ENCODE measurements at places on chromosomes 2 and 18.
A peak's percentile ranks its signal among the peaks of the same experiment; 100 is the strongest.

DNA sequence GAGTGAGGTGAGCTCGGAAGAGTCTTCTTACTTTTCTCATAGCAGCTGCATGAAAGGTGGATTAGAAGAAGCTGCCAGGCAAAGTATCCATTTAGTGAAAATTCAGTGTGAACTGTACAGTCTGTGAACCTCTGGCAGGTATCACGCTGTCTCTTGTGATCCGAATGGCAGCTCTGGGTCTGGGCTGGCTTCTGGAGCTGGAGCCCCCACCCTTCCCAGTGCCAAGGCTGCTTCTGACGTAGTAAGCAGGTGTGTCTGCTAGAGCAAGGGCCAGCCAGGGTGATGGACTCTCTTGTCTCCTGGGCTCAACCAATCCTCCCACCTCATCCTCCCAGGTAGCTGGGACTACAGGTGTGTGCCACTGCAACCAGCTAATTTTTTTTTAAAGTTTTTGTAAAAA, 14.0 kb upstream of the NTSR2 start:
- DNase-seq: no peak

DNA sequence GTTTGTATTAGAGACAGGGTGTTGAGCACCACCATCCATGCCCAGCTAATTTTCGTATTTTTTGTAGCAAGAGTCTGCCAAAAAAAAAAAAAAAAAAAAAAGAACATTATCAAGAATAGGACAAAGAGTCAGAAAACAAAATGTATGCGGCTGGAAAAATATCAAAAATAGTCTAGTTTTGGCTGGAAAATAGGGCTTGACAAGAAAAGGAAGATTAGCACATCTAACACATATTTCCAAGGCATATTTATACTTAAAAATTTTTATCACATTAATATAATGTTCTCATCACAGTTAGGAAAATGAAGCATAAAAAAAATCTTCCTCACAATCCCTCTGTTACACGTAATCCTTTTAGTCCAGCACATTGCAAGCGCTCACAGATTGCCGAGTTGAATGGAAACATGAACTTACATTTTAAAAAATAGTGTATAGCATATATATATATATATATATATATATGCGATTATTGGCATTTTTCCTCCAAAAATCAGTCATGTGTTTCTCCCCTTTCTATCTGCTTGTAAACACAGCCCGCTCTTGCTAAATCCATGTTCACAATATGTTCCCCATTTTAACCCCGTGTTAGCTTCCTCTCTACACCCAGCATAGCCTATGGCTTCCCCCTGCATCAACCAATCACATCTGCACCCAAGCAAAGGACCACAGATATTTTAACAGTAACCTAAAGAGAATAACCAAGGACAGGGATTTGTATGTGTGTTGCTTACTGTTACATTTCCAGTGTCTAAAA, 183.0 kb downstream of the AFF3 start:
- DNase-seq: no peak

GRCh38 chr2:101479328-101479727, 4.4 kb upstream of the RFX8 start:
- DNase-seq: no peak

GRCh38 chr18:22335731-22336198, 82.0 kb downstream of the CTAGE1 start:
- no peak for DNase-seq

DNA sequence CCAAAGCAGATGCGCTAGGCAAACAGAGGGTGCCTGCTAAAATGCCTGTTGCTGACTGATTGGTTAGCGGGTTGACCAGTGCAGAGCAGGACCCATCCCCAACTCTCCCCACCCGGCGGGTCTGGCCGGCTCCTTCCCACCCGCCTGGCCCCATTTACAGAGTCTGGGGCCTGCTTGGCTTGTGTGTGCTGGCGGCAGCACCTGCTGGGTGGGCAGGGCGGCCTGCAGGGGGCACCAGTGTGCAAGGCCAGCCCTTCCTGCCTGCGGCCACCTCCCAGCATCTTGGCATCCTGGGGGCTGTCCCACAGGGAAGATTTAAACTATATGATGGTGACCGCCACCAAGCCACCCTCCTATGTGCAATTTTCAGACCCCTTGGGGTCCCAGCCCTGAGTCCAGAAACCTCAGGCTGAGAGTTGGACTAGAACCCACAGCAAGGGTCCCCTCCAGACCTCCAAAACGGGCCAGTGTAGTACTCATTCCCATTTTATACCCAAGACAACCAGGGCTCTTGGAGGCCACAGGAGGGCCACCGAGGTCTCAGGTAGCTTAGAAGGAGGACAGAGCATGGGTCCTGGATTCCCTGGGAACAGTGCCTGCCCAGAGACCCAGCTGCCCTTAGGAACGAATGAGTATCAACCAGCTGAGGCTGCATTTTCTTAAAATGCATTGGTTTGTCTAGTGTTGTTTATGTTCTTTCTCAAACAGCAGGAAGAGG, 173.6 kb downstream of the SMAD7 start:
- DNase-seq: peak; percentile 71

DNA sequence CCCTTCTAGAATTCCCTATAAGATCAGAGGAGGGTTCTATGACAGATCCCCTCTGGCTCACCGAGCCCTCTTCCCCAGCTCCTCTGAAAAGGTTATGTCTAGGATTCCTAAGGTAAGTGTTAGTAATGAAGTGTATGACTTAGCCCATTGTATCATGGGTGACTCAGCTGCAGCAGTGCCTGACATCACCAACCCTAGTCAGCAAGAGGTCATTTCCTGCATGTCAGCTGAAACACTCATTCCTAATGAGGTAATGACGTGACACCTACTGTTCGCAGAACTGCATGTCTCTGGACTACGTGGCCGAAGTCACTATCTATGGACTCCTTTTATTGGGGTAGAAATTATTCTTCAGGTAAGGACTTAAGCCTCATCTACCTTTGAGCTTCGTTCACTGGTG, 196.1 kb upstream of the MYT1L start:
- no peak for DNase-seq

DNA sequence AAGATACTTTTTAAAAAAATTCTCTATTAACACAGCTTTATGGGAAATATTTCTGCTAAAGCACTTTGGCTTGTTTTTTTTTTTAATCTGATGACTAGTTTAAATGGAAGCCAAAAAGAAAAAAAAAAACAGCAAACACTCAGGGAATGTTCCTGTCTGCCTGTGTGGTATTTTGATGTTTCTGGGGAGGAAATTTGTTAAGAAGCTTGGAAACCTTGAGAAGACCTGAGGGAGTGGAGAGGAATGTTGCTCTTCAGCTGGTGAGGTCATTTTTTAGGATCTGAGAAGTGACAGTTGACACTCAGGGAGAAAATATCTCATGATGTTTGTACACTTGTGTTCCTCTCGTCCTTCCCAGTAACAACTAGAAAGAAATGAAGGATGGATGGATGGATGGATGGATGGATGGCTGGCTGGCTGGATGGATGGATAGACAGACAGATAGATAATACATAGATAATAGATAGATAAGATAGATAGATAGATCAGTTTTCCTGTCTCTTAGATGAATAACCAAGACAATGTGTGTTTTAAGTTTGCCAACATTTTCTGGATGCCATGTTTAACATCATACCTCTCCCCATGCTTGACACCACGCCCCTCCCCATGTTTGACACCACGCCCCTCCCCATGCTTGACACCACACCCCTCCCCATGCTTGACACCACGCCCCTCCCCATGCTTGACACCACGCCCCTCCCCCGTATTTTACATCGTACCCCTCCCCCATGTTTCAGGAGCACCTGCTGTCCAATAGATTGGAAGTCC, 84.8 kb downstream of the CTIF start:
- no peak for DNase-seq

GRCh38 chr2:69997015-69997830, 35.8 kb upstream of the ASPRV1 start:
- DNase-seq: no peak
